HS-27A (cell line): ENCODE measurements at places on chromosomes 12 and 14.

DNA sequence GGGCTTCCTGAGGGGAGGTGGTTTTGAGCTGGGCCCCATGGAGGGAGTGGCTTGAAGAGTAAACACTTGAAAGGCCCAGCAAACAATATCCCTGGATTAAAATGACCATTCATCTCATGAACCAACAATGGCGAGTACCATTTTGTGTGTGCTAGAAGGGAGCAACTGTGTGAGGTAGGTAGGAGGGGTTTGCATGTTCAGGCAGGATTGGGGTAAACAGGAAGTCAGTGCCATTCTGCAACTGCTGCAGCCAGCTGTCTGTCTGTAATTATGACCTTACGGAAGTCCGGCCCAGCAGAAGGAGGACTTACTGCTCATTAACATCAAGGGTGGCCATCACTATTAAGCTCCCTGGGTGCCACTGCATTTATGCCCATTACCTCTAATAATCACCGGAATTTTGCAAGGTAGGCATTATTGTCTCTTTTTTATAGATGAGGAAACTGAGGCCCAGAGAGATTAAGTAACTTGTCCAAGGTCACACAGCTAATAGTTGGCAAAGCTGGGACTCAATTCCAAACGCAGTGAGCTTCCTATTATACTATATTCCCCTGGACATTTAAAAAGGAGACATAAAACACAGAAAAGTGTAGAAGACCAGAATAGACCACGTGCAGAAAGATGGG is 16.6 kb upstream of the IFI27L2 start:
- DNase-seq, result no peak

DNA sequence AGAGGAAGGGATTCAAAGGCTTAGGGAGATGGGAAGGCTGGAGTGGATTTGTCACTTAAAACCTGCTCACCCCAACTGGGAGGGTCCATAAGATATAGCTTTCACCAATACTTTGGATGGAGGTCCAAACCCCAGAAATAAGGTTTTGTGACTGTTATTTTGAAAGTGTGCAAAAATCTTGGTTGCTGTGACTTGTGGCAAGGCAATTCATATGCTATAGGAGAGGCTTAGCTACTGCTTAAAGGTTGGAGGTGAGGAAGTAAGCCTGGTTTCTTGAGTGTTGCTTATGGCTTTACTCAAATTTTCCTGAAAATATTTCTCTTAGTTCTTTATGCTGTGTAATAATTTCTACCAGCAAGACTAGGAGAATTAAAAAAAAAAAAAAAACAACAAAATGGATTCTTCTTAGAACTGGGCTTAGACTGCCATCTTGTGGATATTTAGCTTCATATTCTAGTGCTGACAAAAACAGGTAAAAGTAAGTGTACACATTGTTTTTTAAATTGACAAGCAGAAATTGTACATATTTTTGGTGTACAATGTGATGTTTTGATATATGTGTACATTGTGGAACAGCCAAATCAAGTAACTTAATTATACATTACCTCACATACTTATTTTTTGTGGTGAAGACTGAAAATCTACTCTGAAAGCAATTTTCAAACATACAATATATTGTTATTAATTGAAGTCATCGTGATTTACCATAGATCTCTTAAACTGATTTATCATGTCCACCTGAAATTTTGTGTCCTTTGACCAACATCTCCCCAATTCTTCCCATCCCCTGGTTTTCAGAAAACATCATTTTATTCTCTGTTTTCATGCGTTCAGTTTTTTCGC is 23.0 kb downstream of the PDE6H start:
- DNase-seq, result peak; percentile 59

DNA sequence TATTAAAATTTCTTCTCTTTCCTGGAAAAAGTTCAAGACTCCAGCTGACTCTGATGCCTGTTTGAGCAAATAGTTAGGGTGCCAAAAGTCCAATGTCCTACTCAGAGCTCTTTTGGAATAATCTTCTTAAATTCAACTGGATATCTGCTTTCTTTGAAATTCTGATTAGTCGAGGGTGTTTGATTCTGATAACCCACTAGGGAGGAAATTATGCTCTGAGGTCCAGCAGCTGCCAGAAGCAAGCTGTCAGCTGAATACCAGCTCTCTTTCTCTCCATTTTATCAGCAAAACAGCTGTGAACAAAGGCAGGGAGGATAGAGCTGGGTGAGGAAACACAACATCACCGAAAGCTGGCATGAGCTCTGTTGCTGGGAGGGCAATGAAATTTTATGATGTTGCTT is 141.5 kb downstream of the CAND1 start:
- DNase-seq, result no peak

DNA sequence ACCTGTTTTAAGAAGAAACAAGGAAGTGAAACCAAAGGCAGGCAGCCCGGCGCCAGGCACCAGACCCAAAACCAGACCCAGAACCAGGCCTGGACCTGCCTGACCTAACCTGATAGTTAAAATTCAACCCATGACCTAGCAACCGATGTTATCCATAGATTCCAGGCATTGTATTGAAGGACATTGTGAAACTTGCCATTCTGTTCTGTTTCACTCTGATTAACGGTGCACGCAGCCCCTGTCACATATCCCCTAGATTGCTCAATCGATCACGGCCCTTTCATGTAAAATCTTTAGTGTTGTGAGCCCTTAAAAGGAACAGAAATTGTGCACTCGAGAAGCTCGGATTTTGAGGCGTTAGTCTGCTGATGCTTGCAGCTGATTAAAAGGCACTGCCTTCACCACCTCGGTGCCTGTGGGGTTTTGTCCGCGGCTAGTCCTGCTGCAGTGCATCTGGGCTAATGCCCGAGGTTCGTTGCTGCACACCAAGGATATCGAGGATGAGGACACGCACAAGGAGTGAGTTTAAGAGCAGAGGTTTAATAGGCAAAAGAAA is 262.5 kb upstream of the TMEM132C start:
- DNase-seq, result no peak

GRCh38 chr14:87883750-87884149 is 109.2 kb downstream of the GALC start:
- DNase-seq, result no peak

GRCh38 chr12:118391836-118392235 is 15.5 kb downstream of the SUDS3 start:
- no peak for DNase-seq

- no peak for DNase-seq
Observed at GRCh38 chr12:88062474-88062873, 33.3 kb upstream of the C12orf50 start.

DNA sequence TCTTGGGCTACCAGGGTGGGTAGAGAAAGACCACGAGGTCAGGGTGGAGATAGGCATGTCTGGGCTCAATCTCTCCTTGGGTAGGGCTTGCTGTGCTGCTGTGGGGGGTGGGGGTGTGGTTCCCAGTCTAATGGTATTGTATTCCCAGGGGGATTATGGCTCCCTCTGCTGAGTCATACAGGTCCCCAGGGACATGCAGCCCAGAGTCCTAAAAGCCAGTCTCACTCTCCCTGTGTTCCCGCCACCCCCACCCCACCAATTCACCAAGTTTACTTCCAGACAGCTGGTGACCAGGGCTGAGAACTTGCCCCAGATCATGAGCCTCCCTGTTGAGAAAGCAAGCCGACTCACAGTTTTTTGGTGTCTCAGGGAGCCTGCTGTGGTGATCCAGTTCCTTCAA is 367.6 kb downstream of the C12orf75 start:
- DNase-seq, result no peak
